ENCODE measurements at places on chromosomes 7 and 10.

GRCh38 chr7:121300685-121301420, 27.9 kb upstream of the WNT16 start:
- DNase-seq, result no peak

DNA sequence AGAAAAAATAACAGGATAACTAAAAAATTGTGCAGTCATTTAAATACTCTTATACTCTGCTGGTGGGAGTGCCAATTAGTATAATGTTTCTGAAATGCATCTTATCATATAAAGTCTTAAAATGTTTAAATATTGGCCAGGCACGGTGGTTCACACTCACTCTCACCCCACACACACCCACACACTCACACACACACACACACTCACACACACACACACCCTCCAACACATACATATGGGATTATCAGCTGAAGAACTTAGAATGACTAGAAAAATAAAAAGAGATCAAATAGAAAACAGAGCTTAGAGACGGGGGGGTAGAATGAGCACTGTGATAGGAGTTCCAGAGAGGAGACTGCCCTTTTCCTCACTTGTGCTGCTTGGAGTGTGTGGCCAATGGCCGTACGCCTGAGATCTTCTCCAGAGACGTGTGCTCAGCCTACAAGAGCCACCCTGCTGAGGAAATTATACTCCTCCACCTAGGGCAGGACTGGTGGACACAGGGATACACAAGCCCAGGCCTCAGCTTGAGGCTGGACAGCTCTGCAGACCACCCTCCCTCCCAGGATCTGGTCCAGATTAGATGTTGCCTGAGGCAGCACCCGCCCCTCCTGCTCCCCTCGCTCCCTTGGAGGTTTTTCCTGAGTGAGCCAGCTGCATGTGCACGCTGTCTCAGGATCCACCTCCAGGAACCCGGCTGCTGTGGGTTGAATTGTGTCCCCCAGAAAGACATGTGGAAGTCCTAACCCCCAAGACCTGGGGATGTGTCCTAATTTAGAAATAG, 26.5 kb upstream of the PRKAG2 start:
- no peak for DNase-seq

- DNase-seq, result no peak
These were observed 31.9 kb downstream of the RBM20 start for GRCh38 chr10:110676016-110676415.

DNA sequence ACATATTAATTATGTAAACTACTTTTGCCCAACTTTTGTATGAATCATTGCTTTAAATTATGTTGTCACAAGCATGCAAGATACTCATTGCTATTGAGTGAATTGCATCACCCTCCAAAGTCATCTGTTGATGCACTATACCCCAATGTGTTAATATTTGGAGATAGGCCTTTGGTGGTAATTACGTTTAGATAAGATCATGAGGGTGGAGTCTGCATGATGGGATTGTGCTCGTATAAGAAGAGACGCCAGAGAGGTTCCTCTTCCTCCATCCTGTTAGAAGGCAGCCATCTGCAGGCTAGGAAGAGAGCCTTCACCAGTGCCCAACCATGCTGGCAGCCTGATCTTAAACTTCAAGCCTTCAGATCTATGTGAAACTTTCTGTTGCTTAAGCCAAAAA, 95.3 kb upstream of the MAGI2 start:
- DNase-seq, result no peak

- DNase-seq, result no peak
These were observed 601.1 kb downstream of the SORCS1 start for GRCh38 chr10:106563384-106563783.

- DNase-seq, result peak; percentile 52
These were observed 325.5 kb downstream of the GRID1 start for GRCh38 chr10:86041116-86041515.

DNA sequence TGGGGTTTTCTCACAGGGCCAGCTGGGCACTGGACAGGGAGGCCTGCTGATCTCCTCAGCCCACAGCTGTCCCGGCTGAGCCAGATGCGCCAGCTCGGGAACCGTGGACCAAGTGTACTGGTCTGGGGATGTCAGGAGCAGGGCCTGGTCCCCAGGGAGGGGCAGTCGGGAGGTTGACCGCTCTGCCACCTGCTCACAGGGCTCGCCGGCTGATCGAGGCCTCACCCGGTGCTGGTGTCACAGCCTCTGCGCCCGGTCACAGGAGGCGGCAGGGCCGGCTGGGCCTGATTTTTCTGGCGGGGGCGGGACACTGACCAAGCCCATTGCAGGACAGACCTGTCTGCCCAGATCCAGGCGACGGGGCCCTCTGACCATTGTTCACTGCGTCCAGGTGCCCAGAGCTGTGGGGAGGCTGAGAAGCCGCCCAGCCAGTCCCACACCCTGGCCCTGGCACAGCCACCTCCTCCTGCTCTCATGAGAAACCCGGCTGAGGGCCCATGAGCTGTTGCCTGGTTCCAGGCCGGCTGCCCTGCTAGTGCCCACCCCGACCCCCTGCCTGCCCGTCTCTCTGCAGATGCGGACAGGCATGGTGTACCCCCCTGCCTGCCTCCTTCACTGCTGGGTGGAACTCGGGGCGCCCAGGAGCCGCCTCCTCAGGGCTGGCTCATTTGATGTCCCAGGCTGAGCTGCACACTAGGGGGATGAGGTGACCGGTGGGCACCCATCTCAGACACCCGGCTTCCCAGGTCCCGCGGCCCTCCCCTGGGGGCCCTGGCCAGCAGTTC, 3.0 kb upstream of the TMEM184A start:
- DNase-seq, result no peak

DNA sequence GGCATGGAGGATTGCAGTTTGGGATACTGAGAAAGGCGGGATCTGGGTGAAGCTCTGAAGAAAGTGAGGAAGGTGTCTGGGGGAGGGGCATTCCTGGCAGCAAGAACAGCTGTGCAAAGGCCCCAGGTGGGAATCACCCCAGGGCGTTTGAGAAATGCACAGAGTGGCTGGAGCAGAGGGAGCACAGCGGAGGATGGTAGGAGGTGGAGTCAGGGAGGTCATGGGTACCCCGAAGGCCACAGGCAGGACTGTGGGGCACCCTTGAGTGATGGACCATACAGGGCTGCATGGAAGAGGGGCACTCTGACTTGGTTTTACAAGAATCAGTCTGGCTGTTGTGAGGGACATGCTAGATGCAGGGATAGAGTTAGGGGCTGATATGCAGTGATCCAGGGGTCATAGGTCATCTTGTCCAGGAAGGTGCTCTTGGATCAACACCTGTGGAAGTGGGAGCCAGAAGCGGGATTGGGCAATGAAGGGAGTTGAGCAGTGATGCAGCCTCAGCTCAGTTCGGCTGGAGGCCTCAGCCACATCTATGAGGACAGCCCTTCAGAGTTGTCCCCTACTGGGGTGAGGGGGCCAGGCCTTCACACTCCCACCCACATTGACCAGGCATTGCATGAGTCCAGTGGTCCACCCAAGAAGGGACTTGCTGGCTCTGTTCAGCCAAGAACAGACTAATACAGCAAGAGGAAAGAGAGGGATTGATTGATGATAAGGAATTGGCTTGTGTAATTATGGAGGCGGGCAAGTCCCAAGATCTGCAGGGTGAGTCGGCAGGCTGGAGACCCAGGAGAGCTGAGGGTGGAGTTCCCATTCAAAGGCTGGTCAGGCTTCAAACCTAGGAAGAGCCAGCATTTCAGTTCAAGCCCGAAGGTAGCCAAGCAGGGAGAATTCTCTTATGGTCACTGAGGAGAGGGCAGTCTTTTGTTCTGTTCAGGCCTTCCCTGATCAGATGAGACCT, 48.7 kb downstream of the TSPAN15 start:
- DNase-seq, result no peak

- peak; percentile 71 for DNase-seq
These were observed 168.6 kb downstream of the MLLT10 start for GRCh38 chr10:21702633-21703111.

DNA sequence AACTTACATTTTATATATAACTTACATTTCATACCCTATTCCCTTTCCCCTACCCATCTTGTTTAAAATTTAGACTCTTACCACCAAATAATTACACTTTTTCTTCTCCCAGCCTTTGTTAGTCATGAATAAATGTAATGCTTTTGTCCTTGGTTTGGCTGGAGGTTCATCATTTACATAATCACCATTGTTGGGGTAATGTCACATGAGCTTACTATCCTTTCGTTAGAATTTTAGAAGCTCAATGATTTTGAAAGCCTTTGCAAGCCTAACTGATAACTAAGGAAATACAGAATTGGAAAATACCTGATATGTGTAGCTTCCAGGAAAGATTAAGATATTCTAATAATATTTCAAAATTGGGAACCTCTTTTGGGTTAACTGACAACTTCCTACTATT, 171.7 kb downstream of the PLXDC2 start:
- DNase-seq, result no peak

DNA sequence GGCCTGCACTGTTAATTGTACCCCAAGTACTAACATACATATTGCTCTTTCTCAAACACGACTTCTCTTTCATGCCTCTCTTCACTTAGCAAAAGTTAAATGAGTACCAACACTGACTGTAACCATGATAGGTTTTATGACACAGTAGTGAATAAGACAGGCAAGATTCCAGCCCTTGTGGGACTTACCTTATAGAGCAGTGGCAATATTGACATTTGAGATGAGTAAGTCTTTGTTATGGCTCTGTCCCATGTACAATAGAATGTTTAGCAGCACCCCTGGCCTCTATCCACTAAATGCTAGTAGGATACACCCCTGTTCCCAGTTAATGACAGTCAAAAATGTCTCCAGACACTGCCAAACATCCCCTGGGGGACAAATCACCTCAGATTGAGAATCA, 11.9 kb upstream of the COL1A2 start:
- no peak for DNase-seq

DNA sequence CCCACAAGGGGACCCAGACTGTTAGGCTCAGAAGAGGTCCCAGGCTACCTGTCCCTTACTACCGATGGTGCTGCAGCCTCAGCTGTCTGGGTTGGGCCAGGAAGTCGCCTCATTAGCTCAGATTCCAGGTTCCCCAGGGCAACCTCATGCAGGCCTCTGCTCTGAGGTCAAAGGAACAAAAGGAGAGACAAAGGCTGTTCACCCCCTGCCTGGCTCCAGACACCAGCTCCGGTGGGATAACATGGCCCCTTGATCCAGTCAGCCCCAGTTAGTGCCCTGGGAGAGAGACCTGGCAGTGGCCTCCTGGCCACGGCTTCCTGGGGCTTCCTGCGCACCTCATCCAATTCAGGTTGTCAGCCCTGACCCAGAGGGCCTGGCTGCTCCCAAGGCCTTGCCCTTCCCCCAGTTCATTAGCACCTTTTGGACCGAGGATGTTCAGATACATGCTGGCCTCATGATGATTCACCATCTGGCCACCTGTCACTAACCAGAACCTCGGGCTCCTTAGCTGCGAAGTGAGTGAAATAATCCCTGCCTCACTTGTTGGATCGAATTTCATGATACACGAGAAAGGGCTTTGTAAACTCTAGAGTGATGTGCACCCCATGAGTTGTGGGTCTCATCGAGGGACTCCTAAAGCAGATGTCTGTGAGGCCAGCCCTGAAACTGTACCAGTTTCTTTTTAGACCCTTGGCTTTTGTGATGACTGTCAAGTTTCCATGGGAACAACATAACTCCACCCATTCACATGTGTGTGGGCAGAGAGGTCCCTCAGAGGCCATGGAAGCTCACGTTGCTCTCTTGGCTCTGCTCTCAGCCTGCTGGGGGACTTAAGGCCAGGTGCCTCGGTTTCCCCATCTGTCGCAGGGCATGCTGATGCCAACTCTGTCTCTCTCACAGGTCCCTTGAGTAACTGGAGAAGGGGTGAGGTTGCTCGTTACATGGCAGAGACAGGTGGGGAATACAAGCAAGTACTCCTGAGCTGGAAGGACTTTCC, 79.5 kb upstream of the PCBD1 start:
- DNase-seq, result no peak

- DNase-seq, result peak; percentile 46
These were observed 51.4 kb downstream of the C10orf67 start for GRCh38 chr10:23293145-23293724.

GRCh38 chr10:62457598-62457997, 83.4 kb downstream of the ZNF365 start:
- DNase-seq, result peak; percentile 12

GRCh38 chr7:77940647-77941046, 142.1 kb downstream of the PHTF2 start:
- peak; percentile 25 for DNase-seq

DNA sequence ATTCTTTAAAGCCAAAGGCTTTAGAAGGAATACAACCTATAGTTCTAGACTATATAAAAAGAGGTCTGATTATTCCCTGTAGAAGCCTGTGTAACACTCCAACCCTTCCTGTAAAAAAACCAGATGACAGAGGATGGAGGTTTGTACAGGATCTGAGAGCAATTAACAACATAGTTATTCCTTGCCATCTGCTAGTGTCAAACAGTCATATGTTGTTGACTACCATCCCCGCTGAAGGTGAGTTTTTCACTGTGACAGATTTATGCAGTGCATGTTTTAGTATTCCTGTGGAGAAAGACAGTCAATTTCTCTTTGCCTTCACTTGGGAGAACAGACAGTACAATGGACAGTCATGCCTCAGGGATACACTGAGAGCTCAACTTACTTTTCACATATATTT, 19.0 kb upstream of the SLC26A4 start:
- no peak for DNase-seq

GRCh38 chr10:110993024-110993693, 73.8 kb downstream of the SHOC2 start:
- peak; percentile 80 for DNase-seq

DNA sequence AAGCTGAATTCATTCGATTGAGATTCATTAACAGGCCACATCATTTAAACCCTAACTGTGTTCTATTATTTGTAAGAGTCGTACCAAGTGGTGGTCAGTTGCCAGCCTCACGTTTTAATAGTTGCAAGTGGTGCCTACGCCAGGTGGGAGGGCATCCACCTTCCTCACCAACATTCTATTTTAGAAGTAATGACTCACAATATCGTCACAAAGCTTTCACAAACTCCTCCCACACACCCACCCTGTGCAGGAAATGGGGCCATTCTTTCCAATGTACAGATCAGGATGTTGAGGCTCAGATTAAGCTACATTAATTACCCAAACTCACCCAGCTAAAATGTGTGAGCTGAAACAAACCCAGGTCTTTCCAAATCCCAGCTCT, 77.3 kb upstream of the SAMD8 start:
- no peak for DNase-seq

DNA sequence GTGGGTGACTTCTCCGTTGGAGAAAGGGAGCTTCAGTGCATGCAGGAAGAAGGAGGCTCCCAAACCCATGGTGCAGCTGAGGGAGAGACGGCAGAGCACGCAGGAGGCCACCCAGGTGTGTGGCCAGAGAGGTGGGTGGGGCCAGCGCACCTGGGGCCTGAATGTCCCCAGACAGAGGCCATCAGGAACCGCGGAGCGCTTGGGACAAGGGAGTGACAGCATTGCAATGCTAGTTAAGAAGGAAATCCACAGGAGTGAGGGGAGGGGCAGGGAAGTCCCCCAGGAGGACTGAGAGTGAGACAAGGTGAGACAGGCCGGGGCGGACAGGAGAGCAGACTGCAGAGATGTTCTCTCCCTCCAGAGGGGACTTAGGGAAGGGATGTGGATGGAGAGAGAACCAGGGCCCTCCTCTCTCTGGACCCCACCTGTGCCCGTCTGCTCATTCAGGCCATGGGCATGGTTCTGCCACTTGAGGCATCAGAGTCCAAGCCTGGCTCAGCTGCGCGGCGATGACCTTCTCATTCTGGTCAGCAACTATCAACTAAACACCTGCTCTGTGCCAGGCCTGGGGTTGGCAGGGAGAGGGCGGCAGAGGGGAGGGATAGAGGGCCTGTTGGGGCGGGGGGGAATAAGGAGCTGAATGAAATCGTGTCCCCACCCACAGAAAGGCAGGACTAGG, 69.4 kb upstream of the COL13A1 start:
- no peak for DNase-seq
